ENCODE measurements at places on chromosomes 7 and 10.

- no peak for DNase-seq
Observed at GRCh38 chr10:132443983-132444876, 47.2 kb downstream of the PWWP2B start.

GRCh38 chr7:15418264-15418663, 143.6 kb downstream of the AGMO start:
- no peak for DNase-seq

- DNase-seq, result no peak
Observed at GRCh38 chr7:5351507-5352265, 68.9 kb downstream of the SLC29A4 start.

DNA sequence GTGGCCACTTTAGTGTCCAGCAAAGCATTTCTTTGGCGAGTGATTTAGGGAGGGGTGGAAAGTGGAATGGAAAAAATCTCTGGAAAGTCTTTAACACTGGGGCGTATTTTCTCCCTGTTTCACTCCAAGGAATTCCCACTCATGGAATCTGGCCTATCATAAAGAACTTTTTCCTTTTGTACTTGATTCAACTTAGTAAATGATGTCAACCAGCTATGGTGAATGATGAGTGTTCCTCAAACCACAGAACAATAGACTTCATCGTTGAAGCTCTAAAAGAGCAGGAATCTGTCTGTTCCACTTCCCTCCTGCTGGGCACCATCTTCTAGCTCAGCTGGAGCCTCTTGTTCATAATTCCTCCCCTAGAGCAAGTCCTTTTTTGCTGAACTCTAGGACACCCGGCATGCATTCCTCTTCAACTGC, 66.5 kb downstream of the EPDR1 start:
- peak; percentile 84 for DNase-seq

GRCh38 chr10:47326927-47327330, 4.7 kb downstream of the GDF2 start:
- DNase-seq, result no peak

- DNase-seq, result no peak
Observed at GRCh38 chr7:12066004-12066403, 145.1 kb upstream of the TMEM106B start.

DNA sequence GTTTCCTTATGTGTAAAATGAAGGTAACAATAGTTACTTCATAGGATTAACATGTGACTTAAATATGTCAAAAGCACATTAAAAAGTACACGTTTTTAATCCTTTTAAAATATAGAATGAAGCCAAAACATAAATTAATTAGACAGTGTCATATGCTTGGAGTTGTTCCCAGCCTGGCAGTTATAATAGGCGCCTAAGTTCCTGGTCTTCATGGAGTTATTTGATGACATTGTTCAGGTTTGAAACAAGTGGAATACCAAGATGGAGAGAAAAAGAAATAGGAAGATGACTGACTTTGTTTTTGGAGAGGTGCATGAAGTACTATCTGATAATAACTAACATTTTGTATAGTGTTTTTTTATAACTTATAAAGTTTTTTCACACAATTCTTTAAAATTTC, 67.3 kb downstream of the ZNRF2 start:
- DNase-seq, result no peak

GRCh38 chr7:27154369-27154768, 2.0 kb upstream of the HOXA3 start:
- no peak for DNase-seq

- no peak for DNase-seq
Observed at GRCh38 chr7:1113548-1113885, 25.6 kb downstream of the GPER1 start.

DNA sequence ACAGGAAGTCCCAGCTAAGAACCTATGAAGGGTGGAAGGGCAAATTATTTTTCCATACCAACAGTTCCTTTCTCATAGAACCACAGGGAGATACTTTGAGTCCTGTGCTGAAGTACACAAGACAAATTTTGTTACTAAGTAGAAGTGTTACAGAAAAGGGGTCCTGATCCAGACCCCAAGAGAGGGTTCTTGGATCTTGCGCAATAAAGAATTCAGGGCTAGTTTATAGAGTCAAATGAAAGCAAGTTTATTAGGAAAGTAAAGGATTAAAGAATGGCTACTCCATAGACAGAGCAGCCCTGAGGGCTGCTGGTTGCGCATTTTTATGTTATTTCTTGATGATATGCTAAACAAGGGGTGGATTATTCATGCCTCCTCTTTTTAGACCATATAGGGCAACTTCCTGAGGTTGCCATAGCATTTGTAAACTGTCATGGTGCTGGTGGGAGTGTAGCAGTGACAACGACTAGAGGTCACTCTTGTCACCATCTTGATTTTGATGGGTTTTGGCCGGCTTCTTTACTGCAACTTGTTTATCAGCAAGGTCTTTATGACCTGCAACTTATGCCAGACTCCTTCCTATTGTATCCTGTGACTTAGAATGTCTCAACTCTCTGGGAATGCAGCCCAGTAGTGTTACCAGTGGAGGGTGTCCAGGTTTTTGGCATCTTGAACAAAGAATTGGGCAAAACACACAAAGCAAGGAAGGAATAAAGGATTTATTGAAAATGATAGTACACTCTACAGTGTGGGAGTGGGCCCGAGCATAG, 409.4 kb downstream of the SH2D4B start:
- DNase-seq, result no peak

GRCh38 chr7:30791114-30791513, 19.9 kb downstream of the MINDY4 start:
- no peak for DNase-seq
